ENCODE measurements at places on chromosomes 12 and 14.
A peak's percentile ranks its signal among the peaks of the same experiment; 100 is the strongest.

DNA sequence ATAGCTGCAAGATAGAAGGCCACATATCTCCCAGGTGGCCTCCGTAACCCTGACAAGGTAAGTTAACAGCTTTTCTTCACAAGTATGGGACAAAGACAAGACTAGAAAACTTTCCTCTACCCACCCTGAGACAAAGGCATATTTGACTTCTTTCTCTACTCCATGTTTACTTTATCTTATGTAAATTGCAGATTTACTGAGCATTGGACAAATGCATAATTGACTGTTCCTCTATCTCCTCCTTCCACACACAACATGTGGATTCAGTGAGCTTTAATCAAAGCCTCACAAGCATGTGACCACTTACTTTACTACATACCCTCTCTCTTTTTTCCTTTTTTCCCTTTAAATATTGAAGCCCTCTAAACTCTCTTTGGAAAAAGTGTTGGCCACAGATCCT, 289.1 kb upstream of the TMTC1 start:
- DNase-seq, result no peak

GRCh38 chr14:64059454-64060198, 206.8 kb downstream of the SYNE2 start:
- no peak for DNase-seq

GRCh38 chr12:19639781-19640415, 200.6 kb downstream of the AEBP2 start:
- DNase-seq, result no peak

- no peak for DNase-seq
Observed at GRCh38 chr12:94078138-94078723, 70.1 kb upstream of the PLXNC1 start.

GRCh38 chr12:50017641-50018040, 7.7 kb downstream of the RACGAP1 start:
- no peak for DNase-seq

GRCh38 chr12:128829861-128830504, 6.2 kb upstream of the SLC15A4 start:
- DNase-seq, result peak; percentile 84

GRCh38 chr12:60165781-60166180, 570.0 kb downstream of the SLC16A7 start:
- DNase-seq, result no peak

- no peak for DNase-seq
Observed at GRCh38 chr12:29505122-29505521, 7.6 kb upstream of the OVCH1 start.

- DNase-seq, result no peak
Observed at GRCh38 chr14:89983375-89983774, 27.6 kb downstream of the TDP1 start.

DNA sequence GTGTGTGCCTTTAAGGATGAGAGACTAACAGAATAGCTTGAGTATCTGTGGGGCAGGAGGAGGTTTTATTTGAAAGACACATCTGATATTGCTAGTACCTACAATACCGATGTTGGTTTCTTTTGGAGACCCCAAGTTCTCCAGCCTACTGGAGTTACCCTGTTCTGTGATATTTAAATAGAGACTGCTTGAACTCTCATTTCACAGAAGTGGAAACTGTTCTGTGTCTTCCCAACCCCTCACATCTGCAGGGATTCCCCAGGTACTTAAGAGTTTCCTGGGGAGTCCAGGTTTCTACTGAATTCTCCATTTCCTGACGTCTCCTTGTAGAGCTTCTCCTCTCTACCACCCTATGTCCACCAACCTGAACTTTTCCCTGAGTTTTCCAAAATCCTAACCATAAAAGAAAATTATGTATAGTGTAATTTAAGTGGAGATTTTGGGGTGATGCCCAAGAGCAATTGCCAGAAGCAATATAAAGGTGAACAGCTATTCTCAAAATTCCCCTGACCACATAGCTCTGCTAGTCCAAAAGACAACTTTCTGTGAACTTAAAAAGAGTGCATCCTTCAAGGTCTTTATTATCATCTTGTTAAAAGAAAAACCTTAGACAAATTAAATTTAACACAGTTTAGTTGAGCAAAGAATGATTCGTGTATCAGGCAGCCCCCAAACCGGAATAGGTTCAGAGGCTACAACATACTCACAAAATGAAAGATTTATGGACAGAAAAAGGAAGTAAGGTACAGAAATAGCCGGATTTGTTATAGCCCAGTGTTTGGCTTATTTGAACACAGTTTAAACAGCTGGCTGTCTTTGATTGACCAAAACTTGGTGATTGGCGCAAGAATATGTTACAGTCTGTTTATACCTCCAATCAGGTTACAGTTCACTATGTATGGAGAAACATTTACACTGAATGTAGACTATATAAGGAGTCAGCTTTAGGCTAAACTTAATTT, 373.4 kb downstream of the NUAK1 start:
- peak; percentile 20 for DNase-seq

All from GM06990 (cell line).